Activated CD4-positive, alpha-beta T cell treated with anti-CD3 and anti-CD28 coated beads, Interleukin-2, amount 50 U/mL, for 1 hour (primary cell): ENCODE measurements at places on chromosomes 7 and 10.

DNA sequence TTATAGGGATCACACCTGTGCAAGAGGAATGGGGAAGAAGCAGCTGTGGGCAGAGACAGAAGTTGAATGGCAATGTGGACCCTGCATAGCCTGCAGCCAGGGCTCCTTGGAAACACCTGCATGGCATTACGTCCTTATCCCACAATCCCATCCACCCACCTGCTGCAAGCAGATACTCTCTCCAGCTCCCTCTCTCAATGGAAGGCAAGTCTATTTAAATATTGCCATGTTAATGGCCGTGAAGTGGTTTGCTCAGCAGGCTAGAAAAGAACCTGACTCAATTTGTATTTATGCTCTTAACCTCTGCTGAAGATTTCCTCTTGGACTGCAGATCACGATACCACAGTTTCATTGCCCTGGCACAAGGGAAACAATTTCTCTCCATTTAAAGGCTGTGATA is 417.0 kb downstream of the TYW1 start:
- DNase-seq: no peak

- no peak for DNase-seq
These were observed 227.2 kb upstream of the PITRM1 start for GRCh38 chr10:3399756-3400155.

- no peak for DNase-seq
These were observed 7.7 kb downstream of the HTR7 start for GRCh38 chr10:90849956-90850749.

GRCh38 chr7:18610331-18610948 is 114.9 kb downstream of the HDAC9 start:
- no peak for DNase-seq

DNA sequence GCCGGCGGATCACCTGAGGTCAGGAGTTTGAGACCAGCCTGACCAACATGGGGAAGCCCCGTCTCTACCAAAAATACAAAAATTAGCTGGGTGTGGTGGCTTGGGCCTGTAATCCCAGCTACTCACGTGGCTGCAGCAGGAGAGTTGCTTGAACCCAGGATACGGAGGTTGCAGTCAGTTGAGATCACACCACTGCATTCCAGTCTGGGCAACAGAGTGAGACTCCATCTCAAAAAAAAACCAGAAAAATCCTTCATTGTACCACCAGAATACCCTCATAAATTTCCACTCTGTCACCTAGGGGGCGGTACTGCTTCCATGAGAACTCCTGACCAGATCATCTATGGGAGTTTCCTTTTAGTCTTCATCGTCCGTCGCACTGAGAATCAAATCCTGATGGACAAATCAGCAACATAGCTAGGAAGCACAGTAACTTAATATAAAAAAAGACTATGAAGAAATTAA is 225.8 kb upstream of the KLF14 start:
- no peak for DNase-seq

GRCh38 chr7:39083781-39084180 is 106.1 kb downstream of the POU6F2 start:
- no peak for DNase-seq

- no peak for DNase-seq
These were observed 115.1 kb upstream of the AKR1E2 start for GRCh38 chr10:4710858-4711257.

DNA sequence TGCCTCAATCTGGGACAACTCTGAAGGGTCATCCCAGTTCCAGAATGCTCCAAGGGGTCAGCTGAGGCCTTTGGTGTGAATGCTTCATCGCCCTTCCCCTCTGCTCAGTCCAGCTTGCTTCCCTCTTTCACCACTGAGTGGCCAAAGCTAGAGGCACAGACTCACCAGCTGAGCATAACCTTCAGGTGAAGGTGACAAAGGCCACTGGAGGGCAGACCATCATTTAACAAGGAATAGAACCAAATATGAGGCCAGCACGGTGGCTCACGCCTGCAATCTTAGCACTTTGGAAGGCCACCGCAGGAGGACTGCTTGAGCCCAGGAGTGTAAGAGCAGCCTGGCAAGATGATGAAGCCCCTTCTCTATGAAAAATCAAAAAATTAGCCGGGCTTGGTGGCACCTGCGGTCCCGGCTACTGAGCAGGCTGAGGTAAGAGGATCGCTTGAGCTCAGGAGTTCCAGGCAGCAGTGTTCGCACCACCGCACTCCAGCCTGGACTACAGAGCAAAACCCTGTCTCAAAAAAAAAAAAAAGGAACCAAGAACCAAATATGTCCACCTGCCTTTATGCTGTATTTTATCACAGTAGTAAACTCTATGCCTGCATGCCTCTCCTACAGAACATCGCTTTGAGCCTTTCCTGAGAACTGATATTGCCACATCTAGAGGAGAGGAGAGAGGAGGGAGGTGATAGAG is 13.4 kb downstream of the PRKAG2 start:
- no peak for DNase-seq

- no peak for DNase-seq
These were observed 25.1 kb downstream of the ZMIZ1 start for GRCh38 chr10:79093658-79094411.

DNA sequence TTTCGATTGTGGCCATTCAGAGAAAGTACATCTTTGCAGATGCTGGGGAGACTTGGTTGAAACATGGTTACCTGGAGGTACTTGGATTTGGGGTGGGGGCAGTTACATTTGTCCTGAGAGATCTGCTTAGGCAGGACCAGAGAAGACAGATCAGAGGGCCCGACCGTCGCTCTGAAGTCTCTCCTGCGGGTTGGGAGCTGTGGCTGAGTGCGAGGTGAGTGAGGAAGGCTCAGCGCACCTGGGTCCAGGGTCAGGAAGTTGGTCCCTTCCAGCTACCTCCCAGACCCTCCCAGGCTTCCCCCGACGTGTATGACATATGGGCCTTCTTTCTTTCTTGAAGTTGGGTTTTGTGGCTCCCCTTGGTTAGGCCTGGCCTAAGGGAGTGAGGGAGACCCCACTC is 56.3 kb downstream of the LHPP start:
- DNase-seq: no peak

GRCh38 chr10:103660364-103661197 is 167.1 kb downstream of the NEURL1 start:
- DNase-seq: no peak

GRCh38 chr7:51224811-51225595 is 91.6 kb downstream of the COBL start:
- DNase-seq: no peak

- DNase-seq: no peak
These were observed 60.9 kb downstream of the TMEM270 start for GRCh38 chr7:73921623-73922528.

DNA sequence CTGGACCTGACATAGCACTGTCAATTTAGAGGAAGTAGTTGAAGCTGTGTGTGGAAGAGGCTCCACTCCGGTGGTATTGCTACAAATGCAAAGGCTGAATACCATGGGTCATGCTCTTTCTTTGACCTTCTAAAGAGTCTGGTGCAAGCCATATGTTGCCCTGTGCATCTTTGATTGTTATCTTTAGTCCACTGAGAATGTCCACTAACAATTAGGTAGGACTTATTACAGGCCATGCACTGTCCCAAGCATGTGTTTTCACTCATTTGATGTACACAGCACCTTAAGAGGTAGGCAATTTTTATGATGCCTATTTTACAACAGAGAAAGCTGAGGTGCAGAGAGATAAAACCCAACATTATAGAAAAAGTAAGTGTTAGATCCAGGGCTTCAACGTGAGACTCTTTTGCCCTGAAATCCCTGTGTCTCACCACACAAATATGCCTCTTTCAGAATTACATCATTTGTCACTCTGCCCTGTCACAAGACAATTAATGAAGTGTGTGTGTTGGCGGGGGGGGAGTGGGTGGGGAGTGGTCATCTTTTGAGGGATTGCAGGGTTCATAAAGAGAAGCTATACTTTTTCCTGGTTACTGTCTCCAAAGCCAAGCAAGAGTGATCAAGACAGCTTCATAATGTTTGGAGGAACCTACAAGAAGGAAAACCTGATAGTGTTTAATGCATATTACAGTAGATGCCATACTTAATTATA is 637.6 kb upstream of the IGFBP3 start:
- no peak for DNase-seq

- no peak for DNase-seq
These were observed 4.3 kb upstream of the GIMAP4 start for GRCh38 chr7:150562919-150563318.

DNA sequence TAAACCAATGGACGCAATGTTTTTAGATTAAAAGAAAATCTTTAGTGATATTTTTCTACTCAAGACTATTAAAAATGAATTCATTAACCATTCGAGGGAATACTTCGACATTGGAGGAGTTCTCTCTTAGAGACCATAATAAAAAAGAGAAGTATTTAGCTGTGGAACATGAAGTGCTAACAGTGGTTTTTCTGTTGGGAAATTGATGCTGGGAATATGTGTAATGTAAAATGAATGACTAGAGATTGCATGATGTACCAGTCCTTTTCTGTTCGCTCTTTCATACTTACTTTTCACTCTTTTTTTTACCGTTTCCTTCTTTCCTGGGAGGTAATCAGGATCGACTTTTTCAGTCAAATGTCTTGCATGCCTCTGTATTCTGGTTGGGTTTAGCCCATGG is 41.3 kb downstream of the ST7 start:
- no peak for DNase-seq

GRCh38 chr7:8378349-8379019 is 54.9 kb upstream of the NXPH1 start:
- no peak for DNase-seq

- no peak for DNase-seq
These were observed 24.4 kb upstream of the ELN start for GRCh38 chr7:74003621-74004020.

DNA sequence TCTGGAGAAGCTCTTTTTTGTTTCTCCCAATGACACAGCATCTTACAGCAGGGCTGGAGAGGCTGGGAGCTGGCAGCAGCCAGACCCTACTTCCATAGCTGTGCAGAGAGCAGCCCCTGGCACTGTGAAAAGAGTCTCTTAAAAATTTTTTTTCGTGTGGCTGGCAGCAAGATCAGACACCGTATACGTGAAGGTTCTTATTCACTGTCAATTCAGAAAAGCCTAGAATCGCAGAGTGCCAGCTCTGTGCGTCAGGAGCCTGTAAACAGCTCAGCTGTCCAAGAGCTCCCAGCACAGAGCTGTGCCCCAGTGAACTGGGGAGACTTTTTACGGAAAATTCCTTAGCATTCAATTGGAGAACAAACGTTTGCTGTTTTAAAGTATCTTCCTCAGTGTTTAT is 6.5 kb downstream of the BAG3 start:
- DNase-seq: no peak

DNA sequence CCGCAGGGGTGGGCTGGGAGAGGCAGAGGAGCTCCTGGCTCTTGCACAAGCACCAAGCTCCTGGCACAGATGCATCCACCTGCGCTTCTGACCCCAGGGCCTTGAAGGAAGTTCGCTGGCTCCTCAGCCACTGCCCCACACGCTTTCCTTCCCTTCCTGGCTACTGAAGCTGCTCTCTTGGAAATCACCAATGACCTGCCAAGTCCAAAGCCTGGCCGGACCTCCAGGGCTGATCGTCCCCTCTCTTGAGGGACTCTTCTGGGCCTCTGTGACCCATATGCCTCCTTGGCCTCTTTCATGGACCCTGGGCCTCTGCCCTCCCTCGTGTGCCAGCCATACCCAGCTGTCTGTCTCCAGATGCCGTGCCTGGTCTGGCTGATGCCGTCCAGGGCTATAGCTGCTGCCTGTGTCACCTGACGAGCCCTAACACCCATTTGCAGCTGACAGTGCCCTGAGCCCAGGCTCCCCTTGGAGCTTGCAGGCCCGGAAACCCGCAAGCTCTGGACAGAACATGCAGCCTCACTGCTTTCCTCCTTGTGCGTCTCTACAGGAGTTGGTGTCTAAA is 113.4 kb downstream of the PRKAG2 start:
- no peak for DNase-seq

DNA sequence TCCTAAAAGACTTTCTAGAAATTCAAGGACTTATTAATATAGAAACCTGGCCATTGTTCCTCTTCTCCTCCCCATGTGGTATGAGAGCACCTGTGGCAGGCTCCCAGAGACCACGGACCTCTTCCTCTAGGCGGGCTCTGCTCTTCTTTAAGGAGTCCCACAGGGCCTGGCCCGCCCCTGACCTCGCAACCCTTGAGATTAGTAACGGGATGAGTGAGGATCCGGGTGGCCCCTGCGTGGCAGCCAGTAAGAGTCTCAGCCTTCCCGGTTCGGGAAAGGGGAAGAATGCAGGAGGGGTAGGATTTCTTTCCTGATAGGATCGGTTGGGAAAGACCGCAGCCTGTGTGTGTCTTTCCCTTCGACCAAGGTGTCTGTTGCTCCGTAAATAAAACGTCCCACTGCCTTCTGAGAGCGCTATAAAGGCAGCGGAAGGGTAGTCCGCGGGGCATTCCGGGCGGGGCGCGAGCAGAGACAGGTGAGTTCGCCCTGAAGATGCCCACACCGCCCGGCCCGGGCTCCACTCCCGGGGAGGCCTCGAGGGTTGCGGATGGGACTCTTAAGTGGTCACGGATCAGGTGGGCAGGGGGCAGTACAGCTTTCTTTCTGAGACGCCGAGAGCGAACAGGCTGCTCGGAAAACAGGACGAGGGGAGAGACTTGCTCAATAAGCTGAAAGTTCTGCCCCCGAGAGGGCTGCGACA is at the start of gene SLC26A4:
SLC26A4 (plus strand) TSS at position 448 of the 700 bp plus-strand sequence. CDS start 814 bp downstream, outside the sequence.
- no peak for DNase-seq

- no peak for DNase-seq
These were observed 73.2 kb upstream of the EN2 start for GRCh38 chr7:155384751-155385150.

- no peak for DNase-seq
These were observed 658.2 kb downstream of the LRMDA start for GRCh38 chr10:76089556-76090180.

DNA sequence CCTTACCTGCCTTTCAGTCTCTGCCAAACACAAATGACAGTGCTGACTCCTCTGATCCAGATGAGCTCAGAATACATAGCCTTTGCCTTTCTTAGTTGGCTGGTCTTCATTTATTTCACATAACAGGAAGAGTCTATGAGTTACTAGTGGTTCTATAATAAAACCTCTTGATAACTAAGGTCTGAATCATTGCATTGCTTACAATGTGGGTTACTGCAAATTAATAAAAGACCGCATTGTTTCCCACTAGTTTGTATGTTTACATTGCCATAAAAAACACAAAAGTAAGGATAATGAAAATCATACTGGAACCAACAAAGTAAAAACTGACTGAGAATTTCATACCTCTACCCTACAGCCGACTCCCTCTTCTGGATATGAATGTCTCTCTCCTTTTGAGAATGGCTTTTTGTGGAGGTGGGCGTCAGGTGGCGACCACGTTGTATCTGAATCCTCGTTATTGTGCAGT is 62.0 kb upstream of the AKR1E2 start:
- no peak for DNase-seq

- no peak for DNase-seq
These were observed 189.3 kb downstream of the ABCA13 start for GRCh38 chr7:48360574-48360973.

GRCh38 chr10:59008452-59008851 is 168.0 kb upstream of the PHYHIPL start:
- DNase-seq: no peak

DNA sequence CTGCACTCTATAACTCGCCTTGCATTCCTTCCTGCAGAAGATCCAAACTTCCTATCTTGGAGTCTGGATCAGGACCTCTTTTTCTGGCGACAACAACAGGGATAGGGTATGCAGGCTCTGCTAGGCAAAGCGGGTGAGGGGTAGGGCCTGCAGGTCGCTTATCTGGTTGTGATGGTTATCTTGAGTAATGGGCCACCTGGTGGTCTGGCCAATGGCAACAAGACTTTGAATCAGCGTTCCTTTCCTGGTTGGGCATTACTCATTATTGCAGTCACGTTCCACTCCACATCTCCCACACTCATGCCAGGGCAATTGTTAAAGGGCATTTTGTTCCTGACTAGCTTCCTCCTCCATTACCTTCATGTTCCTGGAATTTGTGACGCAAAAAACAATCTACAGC is 48.4 kb upstream of the PLXDC2 start:
- no peak for DNase-seq

GRCh38 chr7:57182031-57182430 is 49.8 kb upstream of the ZNF479 start:
- DNase-seq: no peak
